Cardiac septum (tissue), 1 donor: ENCODE measurements at places on chromosomes 5 and 9.

GRCh38 chr5:32307769-32308194 is 5.0 kb downstream of the MTMR12 start:
- DNase-seq, result no peak

DNA sequence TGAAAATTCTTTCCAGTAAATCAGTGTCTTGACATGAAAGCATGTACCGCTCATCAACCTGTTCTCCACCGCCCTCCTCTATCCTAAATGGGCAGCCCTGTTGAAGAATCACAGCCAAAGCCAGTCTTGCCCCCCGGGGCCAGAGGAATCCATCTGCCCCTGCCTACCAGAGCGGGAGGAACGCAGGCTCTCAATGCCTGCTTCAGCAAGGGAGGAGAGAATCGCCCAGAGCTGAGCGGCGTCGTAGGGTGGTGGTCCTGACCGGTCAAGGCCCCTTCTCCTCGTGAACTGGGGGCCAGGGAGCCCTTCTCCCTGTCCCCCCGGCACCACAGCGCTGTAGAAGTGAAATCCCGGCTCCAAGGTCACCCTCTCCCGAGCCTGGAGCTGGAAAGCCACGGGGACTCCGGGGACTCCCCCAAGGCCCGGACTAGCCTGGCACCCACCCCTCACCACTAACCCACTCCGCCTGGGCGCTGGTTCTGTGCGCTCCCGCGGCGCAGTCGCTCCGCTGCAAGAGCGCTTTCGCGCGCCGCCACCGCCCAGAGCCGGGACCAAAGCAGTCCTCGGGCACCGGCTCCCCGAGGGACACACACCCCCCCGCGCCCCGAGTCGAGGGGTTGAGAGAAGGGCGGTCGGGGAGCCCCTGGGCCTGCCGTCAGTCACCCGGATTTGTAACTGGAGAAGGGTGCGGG is 718 bp upstream of the TMEM215 start:
- no peak for DNase-seq

GRCh38 chr5:54704333-54704732 is 186.8 kb downstream of the SNX18 start:
- no peak for DNase-seq

GRCh38 chr5:160843240-160843639 is 8.8 kb downstream of the ATP10B start:
- no peak for DNase-seq

GRCh38 chr5:43367453-43367852 is 44.7 kb downstream of the CCL28 start:
- DNase-seq, result no peak

GRCh38 chr9:33130961-33131789 is 36.0 kb downstream of the B4GALT1 start:
- DNase-seq, result no peak

DNA sequence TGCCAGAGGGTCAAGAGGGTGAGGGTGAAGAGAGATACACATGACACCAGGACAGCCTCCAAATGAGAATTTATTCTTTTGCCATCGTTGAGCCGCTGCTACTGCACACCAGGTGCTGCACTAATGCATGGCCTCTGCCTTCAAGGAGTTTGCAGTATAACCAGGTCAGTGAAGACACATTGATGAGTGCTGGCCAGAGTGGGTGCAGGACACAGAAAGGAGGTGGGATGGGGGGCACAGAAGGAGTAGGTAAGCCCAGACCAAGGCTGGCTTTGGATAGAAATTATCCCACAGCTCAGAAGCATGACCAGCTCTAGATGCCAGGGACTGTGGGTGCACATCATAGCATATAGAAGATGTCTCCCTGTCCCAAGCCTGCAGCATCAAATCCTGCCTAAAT is 38.0 kb downstream of the FOXI1 start:
- DNase-seq, result no peak

- no peak for DNase-seq
Measured at GRCh38 chr5:150065886-150066285, 20.5 kb downstream of the CSF1R start.

GRCh38 chr5:56076486-56076885 is 81.7 kb upstream of the IL6ST start:
- no peak for DNase-seq

- DNase-seq, result no peak
Measured at GRCh38 chr9:123267481-123268198, 746 bp downstream of the STRBP start.

DNA sequence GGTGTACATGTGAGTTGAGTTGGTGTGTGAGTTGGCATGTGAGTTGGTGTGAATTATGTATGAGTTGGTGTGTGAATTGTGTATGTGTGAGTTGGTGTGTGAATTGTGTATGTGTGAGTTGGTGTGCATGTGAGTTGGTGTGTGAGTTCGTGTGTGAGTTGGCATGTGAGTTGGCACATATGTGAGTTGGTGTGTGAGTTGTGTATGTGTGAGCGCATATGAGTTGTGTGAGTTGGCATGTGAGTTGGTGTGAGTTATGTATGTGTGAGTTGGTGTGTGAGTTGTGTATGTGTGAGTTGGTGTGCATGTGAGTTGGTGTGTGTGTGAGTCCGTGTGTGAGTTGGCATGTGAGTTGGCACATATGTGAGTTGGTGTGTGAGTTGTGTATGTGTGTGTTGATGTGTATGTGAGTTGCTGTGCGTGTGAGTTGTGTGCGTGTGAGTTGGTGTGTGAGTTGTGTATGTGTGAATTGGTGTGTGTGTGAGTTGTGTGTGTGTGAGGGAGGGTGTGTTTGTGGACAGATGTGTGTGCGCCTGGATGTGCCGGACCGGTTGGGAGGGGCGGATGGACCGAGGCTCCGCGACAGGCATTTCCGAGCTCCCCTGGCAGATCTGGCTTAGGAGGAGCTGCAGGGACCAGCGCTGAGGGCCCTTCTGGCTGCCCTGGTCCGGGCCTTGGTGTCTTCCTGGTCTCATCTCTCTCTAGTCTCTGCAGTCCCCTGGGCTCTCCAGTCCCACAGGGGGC is 162.5 kb upstream of the IER5L start:
- no peak for DNase-seq

DNA sequence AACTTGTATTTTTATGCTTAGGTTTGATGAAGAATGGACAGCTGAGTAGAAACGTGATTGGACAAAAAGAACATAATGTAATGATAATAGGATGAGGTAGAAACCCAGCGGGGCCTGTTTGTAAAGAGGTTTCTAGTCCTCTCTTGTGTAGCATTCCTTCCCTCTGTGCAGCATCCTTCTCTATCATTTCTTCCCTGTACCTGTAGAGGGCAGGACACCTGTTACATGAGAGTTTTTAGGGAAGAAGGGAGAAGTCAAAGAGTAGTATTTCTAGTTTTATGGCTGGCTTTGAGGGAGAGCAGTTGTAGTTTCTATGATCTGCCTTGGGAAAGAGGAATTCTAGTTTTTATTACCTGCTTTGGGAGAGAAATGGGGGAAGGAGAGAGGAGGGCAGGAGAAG is 162.1 kb upstream of the FST start:
- no peak for DNase-seq

DNA sequence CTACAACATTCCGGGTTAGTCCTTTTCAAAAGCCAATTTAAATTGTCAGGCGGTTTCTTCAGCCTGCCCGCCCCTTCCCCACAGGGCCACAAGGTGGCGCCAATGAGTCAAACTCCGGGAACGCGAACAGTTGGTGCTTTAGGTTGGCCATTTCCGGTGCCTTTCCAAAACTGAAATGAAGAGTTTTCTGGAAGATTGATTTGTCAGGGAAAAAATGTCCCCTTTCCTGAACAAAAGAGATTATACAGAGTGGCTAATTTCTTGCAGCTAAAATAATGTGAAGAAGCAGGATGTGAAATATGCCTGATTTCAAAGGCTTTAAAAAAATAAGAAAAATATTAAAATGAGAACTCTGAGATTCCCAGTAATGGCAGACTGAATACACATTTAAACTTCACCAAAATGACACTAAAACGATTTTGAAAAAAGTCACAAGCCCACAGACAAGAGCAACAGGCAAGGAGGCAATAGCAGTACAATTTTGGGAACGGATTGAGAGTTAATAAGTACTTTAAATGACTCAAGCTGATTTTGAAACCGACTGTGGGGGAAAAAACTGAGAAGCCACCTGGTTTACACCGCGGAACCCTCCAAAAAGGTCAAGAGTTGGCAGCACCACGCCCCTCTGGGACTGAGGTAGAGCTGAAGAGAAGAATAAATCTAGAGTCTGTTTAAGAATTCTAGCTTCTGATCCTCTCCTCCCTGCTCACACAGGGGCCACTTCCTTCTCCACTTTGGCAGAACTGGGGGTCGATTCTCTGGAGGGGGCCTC is 45.7 kb downstream of the SLC46A2 start:
- DNase-seq, result peak; percentile 90

- DNase-seq, result no peak
Measured at GRCh38 chr5:107604146-107604910, 66.4 kb downstream of the EFNA5 start.

GRCh38 chr5:154331232-154331631 is 114.6 kb upstream of the SAP30L start:
- DNase-seq, result no peak

DNA sequence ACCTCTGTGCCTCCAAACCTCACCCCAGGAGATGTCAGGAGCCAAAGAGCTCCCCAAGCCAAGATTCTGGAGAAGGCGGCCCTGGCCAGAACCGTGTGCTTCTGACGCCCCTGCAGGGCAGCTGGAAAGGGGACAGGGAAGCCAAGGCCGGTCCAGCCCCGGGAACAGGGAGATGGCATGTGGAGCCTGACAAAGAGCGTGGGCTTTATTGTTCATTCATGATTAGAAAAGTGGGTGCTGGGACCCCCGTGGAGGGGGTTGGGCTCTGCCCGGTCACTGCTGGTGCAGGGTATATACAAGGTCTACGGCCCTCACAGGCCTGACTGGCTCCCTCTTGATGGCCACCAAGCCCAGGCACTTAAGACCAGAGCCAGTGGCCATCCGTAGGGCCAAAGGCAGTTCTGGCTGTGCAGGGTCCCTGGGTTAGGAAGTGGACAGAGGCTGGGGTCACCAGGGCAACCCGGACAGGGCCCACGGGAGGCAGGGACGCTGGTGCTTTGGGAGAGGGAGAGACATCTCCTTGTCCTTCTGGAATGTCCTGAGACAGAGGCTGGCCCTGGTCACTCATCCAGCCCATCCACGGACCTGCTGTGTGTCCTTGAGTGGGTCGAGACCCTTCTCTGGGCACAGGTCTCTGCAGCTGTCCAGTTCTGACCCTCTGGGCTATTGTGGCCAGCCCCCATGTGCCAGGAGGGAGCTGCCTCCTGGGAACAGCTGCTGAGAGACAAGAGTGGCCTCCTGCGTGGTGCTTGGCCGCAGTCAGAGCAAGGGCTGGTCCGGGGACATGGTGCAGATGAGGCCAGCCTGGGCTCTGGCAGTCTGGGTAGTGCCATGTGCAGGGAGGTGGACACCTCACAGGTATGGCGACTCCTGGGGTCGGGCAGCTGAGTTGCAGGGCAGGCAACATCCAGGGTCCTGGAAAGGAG is 12.5 kb downstream of the NINJ1 start:
- DNase-seq, result peak; percentile 73

- no peak for DNase-seq
Measured at GRCh38 chr5:51829691-51830090, 446.4 kb downstream of the ISL1 start.

- no peak for DNase-seq
Measured at GRCh38 chr9:107751567-107752210, 262.1 kb upstream of the KLF4 start.

- no peak for DNase-seq
Measured at GRCh38 chr9:77011973-77012821, 7.3 kb upstream of the FOXB2 start.

GRCh38 chr5:118009741-118010297 is 978.5 kb downstream of the DTWD2 start:
- no peak for DNase-seq

GRCh38 chr5:38871790-38872551 is 26.2 kb downstream of the OSMR start:
- no peak for DNase-seq

GRCh38 chr5:139668064-139668880 is 20.1 kb downstream of the CXXC5 start:
- DNase-seq, result no peak

GRCh38 chr9:114272739-114273431 is 50.0 kb upstream of the ORM1 start:
- DNase-seq, result peak; percentile 51

- no peak for DNase-seq
Measured at GRCh38 chr9:128007566-128008138, 26.9 kb upstream of the EEIG1 start.

DNA sequence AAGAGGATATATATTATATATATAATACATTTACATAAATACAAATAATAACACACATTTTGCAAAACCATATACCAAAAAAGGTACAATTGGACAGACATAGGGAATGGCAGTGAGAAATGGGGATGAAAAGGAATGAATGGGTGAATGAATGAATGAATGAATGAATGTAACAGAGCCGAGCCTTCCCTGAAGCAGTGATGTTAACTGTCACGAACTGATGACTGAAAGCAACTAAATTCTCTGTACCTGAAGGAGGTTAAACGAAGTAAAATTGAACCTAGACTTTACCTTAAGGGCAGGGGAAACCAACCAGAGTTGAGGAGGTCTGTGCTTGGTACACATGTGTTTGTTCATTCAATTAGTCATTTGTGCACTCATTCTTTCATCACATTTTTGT is 169.6 kb upstream of the TBC1D2 start:
- DNase-seq, result no peak

GRCh38 chr9:130488621-130489330 is 44.0 kb downstream of the ASS1 start:
- no peak for DNase-seq

DNA sequence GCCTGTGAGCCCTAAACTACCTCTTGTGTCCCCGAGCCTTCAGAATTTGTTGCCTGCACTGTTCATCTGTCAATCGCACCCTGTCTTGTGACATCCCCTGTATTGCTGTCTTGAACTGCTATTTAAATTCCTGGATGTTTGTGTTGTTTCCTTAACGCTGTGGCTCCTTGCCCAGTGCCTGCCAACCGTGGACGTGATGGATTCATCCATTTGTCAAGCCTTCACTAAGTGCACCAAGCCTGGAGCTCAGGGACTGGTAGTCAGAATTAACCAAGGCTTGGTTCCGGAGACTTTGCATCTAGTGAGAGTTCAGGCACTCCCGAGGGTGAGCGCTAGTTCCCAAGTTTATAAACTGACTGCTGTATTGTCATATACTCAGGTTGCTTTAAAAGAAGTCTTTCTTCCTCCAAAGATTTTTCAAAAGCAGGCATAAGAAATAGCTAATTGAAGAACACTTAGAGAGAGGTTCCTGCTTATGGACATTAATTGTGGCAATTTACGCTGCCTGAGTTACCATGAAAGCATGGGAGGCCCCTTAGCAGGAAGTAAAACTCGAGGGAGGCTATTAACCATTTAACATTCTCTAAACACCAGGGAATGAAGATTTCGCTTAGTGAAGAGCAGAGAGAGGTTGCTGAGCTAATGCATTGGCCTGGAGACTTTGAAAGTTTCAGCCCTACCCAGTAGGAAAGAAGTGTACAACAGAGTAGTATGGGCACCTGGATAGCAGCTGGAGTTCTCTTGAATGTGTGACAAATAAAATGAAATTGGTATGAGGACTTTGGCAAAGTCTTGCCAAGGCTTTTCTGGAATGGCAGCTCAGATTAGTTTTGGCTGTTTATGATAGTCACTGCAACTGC is 29.0 kb downstream of the RGS3 start:
- no peak for DNase-seq

DNA sequence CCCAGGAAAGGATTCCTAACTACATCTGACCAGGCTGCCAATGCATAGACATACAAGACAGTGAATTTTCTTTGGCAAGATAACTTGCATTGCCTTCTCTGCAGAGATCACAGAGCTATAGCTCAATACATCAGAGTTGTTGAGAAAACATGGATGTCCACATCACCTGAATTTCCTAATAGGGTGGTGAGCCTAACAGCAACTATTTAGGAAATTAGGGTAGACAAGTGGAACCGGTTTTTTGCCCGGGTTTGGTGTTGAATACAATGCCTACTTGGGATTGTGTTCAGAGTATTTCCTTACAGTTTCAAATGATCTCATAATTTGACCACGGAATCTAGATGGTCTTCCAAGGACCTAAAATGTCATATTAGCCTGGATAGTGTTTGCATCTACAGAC is 262.7 kb downstream of the KIF4B start:
- DNase-seq, result no peak
